ENCODE measurements at places on chromosomes 13 and 19. TPM values are rescaled to one million over a fixed set of nuclear protein-coding genes. Genes with fewer than 3 reads are reported as not detected.

Gene FXYD7
- total RNA-seq: not detected

Gene RNF17
- not detected for total RNA-seq

Gene PRODH2
- not detected for total RNA-seq

Gene CLEC4G
- total RNA-seq: not detected

Gene IGFL2
- total RNA-seq: not detected

Gene FGF21
- not detected for total RNA-seq

Gene OLFM2
- 26.2 TPM for total RNA-seq

Gene DAND5
- not detected for total RNA-seq

Gene ZNF763
- total RNA-seq: 0.63 TPM

Gene ZNF154
- 2.0 TPM for total RNA-seq

Gene RTBDN
- total RNA-seq: not detected

Gene TIMM13
- 57.6 TPM for total RNA-seq

Gene S1PR5
- 1.8 TPM for total RNA-seq

Gene U2AF2
- 128 TPM for total RNA-seq

Gene LHB
- not detected for total RNA-seq

Gene KL
- total RNA-seq: 0.25 TPM

Gene GPC6
- 22.6 TPM for total RNA-seq

Gene ATXN8OS
- not detected for total RNA-seq

Gene PSPN
- 0.22 TPM for total RNA-seq

Gene CDADC1
- 1.8 TPM for total RNA-seq

Gene PEX11G
- 5.2 TPM for total RNA-seq

Gene GPR4
- total RNA-seq: 0.32 TPM

Gene SLC25A42
- 7.3 TPM for total RNA-seq

Gene SMAD9
- total RNA-seq: 10.8 TPM

Gene LILRA5
- not detected for total RNA-seq

Gene KCNK6
- total RNA-seq: 13.7 TPM

Gene S1PR4
- total RNA-seq: not detected

Gene LGI4
- total RNA-seq: 0.86 TPM

Gene NPAS1
- 10.6 TPM for total RNA-seq

Gene ADGRE1
- total RNA-seq: not detected

Gene SLC6A16
- total RNA-seq: not detected

Gene ZNF765
- total RNA-seq: 6.3 TPM

Gene PCSK4
- total RNA-seq: 0.13 TPM

Gene CPB2
- total RNA-seq: not detected

Gene TPTE2
- total RNA-seq: not detected

Gene EDDM13
- total RNA-seq: not detected

Gene KCNN4
- total RNA-seq: 13.7 TPM
